ENCODE measurements at places on chromosomes 12 and 14.

GRCh38 chr14:71119832-71120231 lies 212.6 kb downstream of the PCNX1 start:
- DNase-seq, result peak; percentile 23

DNA sequence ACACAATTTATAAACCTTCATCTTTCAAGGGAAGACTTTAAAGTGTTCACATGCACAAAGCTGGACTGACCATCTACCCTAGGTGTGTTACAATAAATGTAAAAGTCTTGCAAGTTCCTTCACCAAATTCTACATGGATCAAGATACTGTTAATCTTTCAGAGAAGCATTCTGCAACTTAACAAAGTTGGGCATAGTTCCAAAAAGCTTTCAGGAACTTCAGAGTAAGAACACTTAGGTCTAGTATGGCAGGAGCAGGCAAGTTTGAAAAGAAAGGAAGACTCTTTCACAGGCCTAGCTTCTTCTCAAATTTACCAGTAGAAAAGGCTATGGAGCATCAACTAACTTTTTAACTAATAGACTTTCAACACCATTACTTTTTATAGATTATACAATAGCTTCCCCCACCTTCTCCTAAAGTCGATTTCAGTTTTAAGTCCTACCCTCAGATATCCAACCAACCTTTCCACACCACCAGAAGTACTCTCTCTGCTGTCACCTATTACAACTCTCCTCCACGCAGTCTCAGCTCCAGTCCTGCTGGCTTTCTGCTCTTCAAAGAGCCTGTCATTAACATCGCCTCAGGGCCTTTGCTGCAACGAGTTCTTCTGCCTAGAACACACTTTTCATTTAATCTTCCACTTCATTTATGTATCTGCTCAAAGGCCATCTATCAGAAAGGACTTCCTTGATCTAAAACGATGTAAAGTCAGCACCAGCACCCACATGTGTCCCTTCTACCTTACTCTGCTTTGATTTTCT lies 333.9 kb downstream of the CEP128 start:
- no peak for DNase-seq

- no peak for DNase-seq
Observed at GRCh38 chr14:57578801-57579200, 85.1 kb upstream of the CCDC198 start.

- DNase-seq, result peak; percentile 36
Observed at GRCh38 chr14:63713058-63713457, 14.8 kb downstream of the SGPP1 start.

- no peak for DNase-seq
Observed at GRCh38 chr12:3342051-3342450, 149.0 kb upstream of the PRMT8 start.

DNA sequence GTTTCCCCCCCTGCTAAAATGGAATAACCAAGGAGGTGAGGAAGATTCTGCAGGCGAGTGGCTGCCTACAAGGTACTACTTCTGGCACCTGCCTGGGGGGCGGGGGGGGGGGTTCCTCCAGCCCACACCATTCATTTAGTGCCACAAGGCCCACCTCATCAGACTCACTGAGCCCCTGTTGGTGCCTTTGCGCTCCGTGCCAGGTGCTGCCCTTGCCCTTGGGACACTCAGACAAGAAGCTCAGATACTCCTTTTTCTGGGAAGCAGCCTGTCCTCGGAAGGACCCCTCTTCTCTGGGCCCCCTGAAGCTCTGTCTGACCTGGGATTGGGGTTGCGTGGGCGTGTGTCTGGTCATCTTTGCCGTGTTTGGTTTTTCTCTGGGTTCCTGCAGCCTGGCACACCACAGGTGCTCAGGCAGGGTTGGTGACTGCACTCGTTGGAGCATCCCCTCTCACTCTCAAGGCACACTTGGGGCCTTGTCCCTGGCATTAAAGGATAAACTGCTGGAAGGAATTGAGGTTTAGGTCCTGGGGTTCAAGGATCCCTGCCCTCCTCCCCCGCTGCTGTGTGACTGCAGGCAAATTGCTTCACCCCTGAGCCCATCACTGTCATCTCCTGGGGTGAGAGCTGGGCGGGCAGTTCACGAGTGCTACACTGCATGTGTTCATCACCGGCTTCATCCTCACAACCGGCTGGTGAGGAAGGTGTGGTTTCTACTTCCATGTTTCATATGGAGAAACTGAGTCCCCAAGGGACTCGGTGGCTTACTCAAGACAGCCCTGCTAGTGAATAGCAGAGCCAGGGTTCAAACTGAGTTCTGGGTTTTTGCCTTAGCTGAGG lies 16.9 kb downstream of the FAM222A start:
- no peak for DNase-seq

- DNase-seq, result no peak
Observed at GRCh38 chr14:34722723-34723545, 8.5 kb upstream of the CFL2 start.

DNA sequence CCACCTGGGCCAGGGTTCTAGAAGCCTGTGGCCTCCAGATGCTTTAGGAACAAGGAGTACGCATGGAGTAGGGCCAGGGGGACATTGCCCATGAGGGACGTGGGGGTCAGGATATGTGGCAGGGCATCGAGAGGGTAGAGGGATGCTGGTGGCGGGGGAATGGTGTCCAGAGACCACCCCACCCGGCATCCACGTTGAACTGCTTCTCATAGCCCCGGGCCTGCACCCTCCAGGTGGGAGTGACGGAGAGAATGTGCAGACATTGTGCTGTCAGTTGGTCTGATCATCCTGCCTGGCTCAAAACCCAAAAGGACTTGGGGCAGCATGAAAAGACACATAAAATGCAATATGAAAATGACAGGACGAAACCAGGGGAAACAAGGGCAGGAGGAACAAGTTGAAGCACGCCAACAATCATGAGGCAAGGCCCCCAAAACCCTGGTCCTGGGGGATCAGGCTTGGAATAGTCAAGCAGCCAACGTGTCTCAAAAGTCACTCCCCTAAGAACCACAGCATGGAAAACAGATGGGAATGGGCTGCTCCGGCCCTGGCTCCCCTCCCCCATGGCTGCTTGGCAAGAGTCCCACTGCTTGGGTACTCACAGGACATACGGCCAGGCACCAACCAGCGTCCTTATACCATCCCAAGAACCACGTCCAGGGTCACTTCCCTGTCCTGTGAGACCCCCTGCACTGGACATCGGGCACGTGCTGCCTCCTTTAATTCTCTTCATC lies 117.9 kb downstream of the DICER1 start:
- no peak for DNase-seq

- DNase-seq, result peak; percentile 2
Observed at GRCh38 chr14:92880851-92881250, 42.1 kb upstream of the CHGA start.

- DNase-seq, result peak; percentile 10
Observed at GRCh38 chr12:14322403-14322802, 43.1 kb upstream of the ATF7IP start.

- DNase-seq, result peak; percentile 50
Observed at GRCh38 chr14:61171727-61172126, 109.4 kb downstream of the TMEM30B start.

GRCh38 chr12:27999970-28000369 lies 27.4 kb upstream of the PTHLH start:
- peak; percentile 74 for DNase-seq

GRCh38 chr12:49187184-49187583 lies 1.7 kb downstream of the TUBA1A start:
- peak; percentile 53 for DNase-seq

- no peak for DNase-seq
Observed at GRCh38 chr12:110117956-110118685, 6.0 kb upstream of the IFT81 start.
